ENCODE measurements at places on chromosomes 1 and 21.

DNA sequence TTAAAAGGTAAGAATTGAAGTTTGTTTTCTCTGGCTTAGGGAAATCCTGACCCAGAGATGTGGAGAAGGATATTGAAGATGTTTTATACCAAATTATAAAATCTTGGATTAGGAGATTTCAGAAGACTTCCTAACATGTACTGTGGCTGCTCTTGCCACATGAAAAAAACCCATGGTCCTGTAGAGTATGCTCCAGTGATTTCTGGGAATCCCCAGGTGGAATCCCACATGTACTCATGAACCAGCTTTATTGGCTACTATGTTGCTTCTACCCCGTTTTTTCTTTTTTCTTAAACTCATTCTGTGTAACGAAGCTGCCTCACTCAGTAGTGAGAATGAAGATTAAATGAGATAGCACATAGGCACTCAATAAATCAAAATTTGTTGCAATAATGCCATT, 132.7 kb upstream of the SGIP1 start:
- DNase-seq: no peak

DNA sequence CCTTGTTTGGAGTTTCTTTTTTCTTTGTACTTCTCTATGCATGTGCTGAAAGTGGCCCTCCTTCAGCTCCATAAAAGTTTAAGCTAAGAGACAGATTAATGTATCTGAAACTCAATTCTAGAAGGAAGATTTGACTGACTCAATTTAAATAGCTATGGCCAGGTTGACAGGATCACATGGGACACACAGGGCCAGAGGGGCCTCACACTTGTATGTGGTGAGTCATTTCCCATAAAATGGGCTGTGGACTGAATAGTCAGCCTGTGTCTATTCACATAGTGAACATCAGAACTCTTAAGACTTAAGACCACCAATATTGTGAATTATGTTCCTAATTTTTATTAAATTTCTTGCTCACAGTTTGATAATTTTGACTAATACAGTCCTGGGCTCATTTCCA, 45.7 kb upstream of the DEPDC1 start:
- no peak for DNase-seq

- no peak for DNase-seq
Observed at GRCh38 chr1:218573925-218574324, 228.8 kb downstream of the TGFB2 start.

- no peak for DNase-seq
Observed at GRCh38 chr1:64594446-64594845, 124.5 kb downstream of the CACHD1 start.

- no peak for DNase-seq
Observed at GRCh38 chr1:99532276-99532580, 113.7 kb upstream of the PALMD start.

DNA sequence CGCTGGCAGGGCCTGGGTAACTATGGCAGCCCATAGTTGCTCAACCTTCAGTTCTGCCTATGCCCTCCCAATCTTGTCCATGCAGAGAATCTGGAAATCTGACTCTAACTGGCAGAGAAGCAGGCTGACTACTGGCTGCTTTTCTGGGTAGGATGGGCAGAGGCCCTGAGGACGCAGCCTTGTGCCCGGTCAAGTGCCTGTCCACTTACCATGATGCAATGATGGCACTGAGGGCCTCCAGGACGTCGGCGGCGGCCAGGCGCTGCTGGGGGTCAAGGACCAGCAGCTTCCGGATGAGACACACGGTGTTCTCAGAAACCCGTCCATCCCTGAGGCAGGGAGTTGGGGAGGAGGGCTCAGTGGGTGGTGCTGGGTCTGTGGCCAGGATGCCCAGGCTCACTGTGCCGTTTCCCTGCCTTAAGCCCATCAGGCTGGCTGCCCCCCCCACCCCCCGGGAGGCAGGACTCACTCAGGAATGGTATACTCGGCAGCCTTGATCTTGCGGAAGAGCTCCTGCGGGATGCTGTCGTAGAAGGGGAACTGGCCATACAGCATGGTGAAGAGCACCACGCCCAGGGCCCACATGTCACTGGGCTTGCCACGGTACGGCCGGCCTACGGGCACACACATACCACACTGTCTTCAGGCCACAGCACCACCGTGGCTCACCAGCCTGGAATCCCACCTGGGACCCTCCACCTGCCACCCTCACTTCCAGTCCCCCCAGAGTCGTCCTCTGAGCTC, 20.4 kb upstream of the EVA1B start:
- no peak for DNase-seq

- DNase-seq: no peak
Observed at GRCh38 chr1:57910782-57911181, 486.9 kb upstream of the DAB1 start.

GRCh38 chr21:46124083-46124925, 26.4 kb downstream of the COL6A2 start:
- DNase-seq: no peak

DNA sequence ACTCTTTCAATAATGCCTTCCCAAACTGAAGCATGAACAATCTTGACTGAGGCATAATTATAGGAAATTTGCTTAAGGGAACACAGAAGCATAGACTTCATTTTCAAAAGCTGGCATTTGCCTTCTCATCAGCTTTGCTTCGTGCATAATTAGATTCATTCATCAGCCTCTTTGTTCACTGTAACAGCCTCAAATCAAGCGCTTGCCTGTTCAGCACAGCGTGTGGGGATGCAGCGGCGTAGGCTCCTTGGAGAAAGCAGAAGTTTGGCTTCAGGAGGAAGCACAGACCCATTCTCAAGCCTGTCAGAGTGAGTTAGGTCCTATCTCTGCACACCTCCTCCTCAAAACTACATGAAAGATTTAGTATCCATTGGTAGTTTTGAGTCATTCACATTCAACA, 246.4 kb upstream of the MAP1LC3C start:
- no peak for DNase-seq

GRCh38 chr1:86957221-86957620, 42.8 kb downstream of the HS2ST1 start:
- DNase-seq: no peak

GRCh38 chr1:209593747-209594146, 10.2 kb downstream of the CAMK1G start:
- no peak for DNase-seq

DNA sequence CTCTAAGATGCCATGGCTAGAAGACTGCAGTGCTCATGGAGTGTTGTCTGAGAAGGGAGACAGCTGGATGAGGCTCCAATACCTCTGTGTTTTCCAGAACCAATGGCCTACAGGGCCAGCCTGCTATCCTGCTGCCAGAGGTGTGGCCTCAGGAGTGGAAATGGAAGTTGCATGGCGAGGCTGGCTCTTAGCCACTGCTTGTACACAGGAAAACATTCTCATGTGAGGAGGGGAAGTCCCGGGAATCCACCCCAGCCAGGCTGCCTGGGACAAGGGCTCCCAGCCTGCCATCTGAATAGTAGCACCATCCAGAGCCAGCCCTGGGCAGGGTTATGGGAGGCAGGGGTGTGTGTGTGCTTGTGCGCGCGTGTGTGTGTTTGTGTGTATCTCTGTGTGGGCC, 56.5 kb downstream of the SDC3 start:
- DNase-seq: peak; percentile 62

DNA sequence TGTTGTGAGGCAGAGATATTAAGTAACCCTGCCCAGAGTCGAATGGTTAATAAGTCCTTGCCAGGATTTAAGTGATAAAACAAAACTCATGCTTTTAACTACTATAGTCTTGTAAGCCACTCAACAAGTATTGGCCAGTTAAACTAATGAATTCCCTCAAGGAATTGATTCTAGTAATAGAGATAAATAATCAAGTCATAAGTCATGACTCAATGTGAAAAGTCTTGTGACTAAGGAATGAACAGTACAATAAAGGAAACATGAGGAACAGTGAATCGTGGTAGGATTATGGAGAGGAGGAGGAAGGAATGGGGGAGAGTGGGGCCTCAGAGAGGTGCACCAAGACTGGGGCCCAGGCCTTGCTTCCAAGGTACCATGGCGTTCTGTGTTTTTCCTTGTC, 104.7 kb downstream of the FGGY start:
- DNase-seq: no peak

GRCh38 chr1:161046605-161047228, 940 bp upstream of the USF1 start:
- no peak for DNase-seq

DNA sequence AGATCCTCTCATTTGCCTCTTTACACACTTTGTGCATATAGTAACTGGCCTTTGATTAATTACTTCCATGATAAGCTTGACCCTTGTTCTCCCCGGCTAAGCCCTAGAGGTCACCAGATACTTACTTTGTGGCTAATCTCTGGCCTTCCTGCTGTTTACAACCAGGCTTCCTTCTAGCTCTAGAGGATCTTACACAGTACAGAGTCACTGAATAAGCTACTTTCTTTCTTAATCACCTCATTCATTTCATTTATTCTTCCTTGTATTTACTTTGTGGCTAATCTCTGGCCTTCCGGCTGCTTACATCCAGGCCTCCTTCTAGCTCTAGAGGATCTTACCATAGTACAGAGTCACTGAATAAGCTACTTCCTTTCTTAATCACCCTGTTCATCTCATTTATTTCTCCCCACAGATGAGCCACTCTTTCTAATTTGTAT, 144.3 kb upstream of the C1orf21 start:
- DNase-seq: peak; percentile 8

- no peak for DNase-seq
Observed at GRCh38 chr1:119632841-119633240, 15.2 kb downstream of the ZNF697 start.

DNA sequence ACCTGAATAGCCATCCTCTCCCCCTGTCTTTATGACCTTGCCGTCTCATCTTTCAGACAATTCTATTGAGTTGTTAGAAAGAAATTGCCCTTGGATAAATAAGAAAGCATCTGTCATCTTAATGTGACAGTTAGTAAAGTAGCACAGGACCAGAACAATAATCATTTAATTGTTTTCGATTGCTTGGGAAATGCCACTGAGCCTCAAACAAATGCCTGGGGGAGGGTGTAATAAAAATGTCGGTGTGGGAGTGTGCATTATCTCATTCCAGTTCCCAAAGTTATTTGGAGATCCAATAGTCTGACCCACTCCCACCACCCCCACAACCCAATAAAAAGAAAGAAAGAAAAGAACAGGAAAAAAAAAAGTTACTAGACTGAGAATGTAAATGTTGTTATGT, 509.3 kb upstream of the LRRC7 start:
- no peak for DNase-seq

DNA sequence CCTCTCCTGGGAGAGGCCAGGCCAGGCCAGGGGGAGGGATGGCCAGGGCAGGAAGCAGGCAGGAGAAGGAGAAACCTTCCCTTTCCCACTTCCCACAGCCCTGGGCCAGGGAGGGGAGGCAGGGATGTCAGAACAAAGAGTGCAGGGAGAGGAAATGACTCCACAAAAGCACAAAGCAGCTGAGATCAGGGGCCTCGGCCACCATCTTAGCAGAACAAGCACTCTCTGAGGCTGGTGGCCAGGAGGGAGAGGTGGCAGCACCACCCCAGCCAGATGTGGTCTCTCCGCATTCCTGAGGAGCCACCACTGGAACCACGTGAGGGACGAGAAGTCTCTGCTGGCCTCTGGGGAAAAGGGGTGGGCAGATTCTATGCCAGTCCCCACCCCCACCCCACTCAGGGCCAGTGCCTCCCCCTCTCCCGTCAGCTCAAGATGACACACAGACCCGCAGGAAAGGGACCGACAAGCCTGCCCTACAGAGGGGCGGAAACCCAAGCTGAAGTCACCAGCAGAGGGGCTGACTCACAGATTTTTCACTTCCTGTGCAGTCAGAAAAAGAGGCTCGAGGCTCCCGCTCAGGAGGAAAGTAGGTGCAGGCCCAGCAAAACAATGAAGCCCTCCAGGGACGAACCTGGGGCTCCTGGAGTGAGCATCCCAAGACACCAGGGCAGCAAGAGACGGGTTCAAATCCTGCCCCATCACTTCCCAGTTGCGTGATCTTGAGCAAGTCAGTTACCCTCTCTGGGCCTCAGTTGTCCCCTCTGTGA, 24.1 kb upstream of the ALDH4A1 start:
- DNase-seq: peak; percentile 94

DNA sequence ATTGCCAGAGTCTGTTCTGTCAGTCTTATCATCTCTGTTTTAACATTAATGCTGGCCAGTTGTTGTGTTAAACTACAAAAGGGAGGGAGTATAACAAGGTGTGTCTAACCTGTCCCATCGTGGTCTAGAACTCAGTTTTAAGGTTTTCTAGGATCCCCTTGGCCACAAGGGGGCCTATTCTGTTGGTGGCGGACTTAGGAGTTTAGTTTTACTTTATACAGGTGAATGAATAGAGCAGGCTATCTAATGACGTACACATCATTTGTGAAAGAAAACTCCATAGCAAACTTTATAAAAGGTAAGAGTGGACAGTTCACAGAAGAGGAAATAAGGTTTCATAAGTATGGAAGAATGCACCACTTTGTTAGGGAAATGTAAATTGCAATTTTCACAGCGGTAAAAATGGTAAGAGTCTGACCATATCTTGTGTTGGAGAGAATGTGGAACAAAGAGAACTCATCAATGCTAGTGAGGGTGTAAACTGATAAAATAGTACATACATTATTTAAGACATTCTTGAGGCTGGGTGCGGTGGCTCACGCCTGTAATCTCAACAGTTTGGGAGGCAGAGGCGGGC, 2.5 kb upstream of the ATF6 start:
- no peak for DNase-seq

DNA sequence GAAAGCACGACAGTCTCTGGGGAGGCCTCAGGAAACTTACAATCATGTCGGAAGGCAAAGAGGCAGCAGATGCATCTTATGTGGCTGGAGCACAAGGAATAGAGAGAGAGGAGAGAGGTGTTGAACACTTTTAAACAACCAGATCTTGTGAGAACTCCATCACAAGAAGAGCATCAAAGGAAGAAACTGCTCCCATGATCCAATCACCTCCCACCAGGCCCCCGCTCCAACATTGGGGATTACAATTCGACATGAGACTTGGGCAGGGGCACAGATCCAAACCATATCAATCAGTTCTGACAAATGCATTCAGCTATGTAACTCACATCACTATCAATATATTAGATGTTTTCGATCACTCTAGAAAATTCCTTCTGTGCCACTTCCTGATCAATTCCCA, 37.6 kb downstream of the ETS2 start:
- no peak for DNase-seq

DNA sequence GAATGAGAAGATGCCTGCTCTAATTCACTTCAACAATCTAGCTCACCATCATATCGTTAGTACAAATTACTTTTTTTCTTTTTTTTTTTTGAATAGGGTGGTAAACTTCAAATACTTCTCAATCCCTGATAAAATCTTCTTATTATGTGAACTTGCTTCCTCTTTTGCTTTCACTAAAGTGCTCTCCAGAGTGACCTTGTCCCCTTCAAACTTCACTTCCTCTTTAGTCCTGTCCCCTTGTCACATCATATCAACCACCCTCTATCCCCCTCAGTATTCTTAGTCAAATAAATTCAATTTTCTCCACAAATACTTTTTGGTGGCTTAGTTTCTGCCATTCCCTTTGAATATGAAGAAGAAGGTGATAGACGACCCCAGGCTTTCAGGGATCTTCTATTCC, 124.9 kb upstream of the PLXNA2 start:
- DNase-seq: no peak

DNA sequence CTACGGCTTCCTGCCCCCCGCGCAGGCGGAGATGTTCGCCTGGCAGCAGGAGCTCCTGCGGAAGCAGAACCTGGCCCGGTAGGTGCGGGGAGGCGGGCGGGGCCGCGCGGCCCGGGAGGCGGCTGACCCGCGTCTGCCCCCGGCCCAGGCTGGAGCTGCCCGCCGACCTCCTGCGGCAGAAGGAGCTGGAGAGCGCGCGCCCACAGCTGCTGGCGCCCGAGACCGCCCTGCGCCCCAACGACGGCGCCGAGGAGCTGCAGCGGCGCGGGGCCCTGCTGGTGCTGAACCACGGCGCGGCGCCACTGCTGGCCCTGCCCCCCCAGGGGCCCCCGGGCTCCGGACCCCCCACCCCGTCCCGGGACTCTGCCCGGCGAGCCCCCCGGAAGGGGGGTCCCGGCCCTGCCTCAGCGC, 16.6 kb downstream of the NOC2L start:
- no peak for DNase-seq

Data from pulmonary artery endothelial cell (primary cell).